ENCODE measurements at places on chromosomes 5 and 9. TPM values are rescaled to one million over a fixed set of nuclear protein-coding genes. Genes with fewer than 3 reads are reported as not detected.

CTNND2 gene
- polyA plus RNA-seq = not detected

OGN gene
- 453 TPM for polyA plus RNA-seq

MEIKIN gene
- polyA plus RNA-seq = not detected

MARCOL gene
- polyA plus RNA-seq = not detected

SPINK4 gene
- polyA plus RNA-seq = not detected

RNF180 gene
- 1.6 TPM for polyA plus RNA-seq

SLC2A6 gene
- polyA plus RNA-seq = 1.6 TPM

FABP6 gene
- 0.18 TPM for polyA plus RNA-seq

PCDHGA3 gene
- 1.2 TPM for polyA plus RNA-seq

AGXT2 gene
- polyA plus RNA-seq = not detected

EQTN gene
- polyA plus RNA-seq = not detected

FSD1L gene
- 13.2 TPM for polyA plus RNA-seq

RABL6 gene
- 56.1 TPM for polyA plus RNA-seq

MAMDC4 gene
- 4.9 TPM for polyA plus RNA-seq

ZNF484 gene
- polyA plus RNA-seq = not detected

NDUFA8 gene
- polyA plus RNA-seq = 57.9 TPM

NPDC1 gene
- polyA plus RNA-seq = 48.0 TPM

TEX48 gene
- not detected for polyA plus RNA-seq
